ENCODE measurements at places on chromosomes 4 and X.

GRCh38 chr4:186642998-186643397, 80.7 kb downstream of the FAT1 start:
- no peak for DNase-seq

DNA sequence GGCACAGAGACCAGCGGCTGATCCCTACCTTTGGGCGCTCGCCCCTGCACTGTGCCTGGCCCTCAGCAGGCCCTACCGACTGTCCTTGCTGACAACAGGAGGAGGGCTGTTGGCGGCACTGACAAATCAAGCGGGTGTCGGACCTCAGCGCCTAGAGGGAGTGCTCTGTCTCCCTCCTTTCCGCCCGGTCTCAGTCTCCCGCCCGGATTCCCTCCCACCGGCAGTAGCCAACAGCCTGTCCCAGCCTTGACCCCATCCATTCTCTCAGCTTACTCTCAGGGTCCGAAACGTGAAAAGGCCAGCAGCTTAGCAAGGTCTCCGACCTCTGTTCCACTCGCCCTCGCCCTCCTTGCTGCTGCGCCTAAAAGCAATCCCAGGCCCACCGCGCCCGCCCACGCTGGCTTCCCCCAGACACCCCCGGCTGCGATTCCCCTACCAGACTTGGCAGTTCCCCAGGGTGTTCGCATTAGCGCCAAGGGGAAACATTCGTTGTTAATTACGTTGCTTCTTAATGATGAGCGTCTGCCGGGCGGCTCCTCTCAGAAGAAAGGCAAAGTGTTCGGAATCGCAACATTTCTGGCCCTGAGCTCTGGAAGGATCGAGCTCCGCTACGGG, 96.2 kb downstream of the SOWAHB start:
- peak; percentile 59 for DNase-seq

DNA sequence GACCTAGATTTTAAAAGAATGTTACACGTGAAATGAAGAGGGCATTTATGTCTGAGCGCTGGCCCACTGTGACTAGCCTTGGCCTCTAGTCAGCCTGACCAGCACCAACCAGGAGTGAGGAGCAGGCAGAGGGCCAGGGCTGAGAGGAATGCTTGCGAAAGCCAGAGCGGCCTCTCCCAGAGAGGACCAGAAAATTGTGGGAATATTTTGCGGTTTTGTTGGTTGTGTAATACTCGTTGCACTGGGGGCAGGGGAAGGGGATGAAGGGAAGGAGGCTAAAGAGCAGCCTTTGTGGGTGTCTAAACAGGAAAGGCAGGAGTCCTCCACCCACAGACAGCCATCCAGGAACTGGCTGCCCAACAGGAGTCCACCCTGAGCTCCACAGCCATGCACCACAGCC, 3.8 kb downstream of the GABRE start:
- DNase-seq = peak; percentile 74

- peak; percentile 42 for DNase-seq
Observed at GRCh38 chr4:100421361-100421978, 96.4 kb downstream of the EMCN start.

- peak; percentile 57 for DNase-seq
Observed at GRCh38 chr4:151434183-151434860, 25.3 kb downstream of the FHIP1A start.
